HepG2 (cell line): ENCODE measurements at places on chromosomes 5 and 9.

DNA sequence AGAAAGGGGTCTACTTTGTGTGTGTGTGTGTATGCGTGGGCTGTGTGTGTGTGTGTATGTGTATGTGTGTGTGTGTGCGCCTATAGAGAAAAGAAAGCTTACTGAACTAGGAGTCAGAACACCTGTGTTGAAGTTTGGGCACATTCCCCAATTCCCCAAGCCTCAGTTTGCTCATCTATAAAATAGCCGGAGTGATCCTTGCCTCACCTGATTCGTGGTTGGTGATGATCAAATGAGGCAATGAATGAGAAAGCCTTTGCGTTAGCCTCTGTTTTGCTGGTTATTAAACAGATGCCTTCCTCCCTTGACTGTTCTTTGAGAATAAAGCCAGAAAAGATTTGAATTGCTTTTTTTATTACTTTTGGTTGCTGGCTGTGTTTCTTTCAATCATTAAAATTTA lies 20.6 kb downstream of the ABLIM3 start:
- DNase-seq, result no peak
- no peaks in the 10 kb centered on the region for H3K36me3 ChIP-seq
- peak overlapping the region; percentile 39 for H3K4me3 ChIP-seq
- no peaks in the 10 kb centered on the region for H3K27me3 ChIP-seq
- peaks cover 69% of the 10 kb centered on the region for H3K4me1 ChIP-seq
- peak overlapping the region; percentile 87 for H3K27ac ChIP-seq

DNA sequence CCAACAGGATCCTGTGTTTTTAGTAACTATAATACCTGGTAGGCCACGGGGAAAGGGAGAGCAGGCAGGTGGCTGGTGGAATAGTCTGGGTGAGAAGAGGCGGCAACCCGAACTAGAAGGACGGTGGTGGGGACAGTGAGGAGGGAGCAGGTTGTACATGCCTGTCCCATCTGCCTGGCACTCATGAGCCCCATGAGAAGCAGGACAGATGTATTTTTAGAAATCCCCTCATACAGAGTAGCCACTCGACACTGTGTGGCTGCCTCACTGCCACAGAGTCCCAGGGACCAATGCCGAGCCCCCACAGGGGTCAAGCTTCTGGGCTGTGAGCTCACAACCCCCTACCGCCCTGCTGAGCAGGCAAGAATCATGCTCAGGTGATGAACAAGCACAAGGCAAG lies 136.6 kb downstream of the SEC61B start:
- H3K27ac ChIP-seq, result no peak overlapping the region
- DNase-seq, result no peak
- no peak overlapping the region for H3K4me3 ChIP-seq
- H3K4me1 ChIP-seq, result 0 out of 2 replicates have a peak, but pooled peaks cover 4% of the 10 kb centered on the region
- no peaks in the 10 kb centered on the region for H3K27me3 ChIP-seq
- H3K36me3 ChIP-seq, result no peaks in the 10 kb centered on the region

DNA sequence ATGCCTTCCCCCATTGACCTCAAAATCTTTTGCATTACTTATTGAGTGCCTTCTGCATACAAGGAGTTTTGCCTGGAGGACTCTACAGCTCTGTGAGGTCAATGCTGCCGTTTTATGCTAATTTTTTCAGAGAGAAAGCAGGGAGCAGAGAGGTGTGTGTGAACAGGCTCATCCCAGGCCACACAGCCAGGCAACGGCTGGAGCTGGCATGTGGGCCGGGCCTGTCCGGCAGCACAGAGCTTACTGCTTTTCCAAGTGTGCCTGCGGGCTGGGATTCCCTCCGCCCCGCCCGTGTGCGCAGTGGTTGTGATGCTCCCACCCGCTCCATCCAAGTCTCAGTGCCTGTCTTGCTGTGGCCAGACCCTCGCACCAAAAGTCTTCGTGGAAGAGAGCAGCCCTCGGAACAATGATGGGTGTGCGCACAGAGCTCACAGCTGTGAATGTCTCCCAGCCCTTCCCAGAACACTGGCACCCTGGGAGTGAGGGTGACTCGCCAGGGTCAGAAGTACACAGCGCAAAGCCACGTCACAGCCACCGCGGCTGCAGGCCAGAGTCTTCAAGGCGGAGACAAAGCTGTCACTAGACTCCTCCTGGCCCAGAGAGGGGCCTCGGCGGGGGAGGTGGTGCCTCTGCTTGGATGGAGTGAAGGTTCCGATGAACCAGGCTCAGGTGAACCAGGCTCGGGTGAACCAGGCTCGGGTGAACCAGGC lies 82.8 kb downstream of the COL5A1 start:
- DNase-seq, result no peak
- H3K4me1 ChIP-seq, result no peaks in the 10 kb centered on the region
- peaks cover 44% of the 10 kb centered on the region for H3K27me3 ChIP-seq
- H3K27ac ChIP-seq, result no peak overlapping the region

GRCh38 chr9:115068031-115068430 lies 49.9 kb downstream of the TNC start:
- no peaks in the 10 kb centered on the region for H3K36me3 ChIP-seq
- DNase-seq, result no peak
- H3K4me1 ChIP-seq, result no peaks in the 10 kb centered on the region
- H3K27ac ChIP-seq, result no peak overlapping the region

DNA sequence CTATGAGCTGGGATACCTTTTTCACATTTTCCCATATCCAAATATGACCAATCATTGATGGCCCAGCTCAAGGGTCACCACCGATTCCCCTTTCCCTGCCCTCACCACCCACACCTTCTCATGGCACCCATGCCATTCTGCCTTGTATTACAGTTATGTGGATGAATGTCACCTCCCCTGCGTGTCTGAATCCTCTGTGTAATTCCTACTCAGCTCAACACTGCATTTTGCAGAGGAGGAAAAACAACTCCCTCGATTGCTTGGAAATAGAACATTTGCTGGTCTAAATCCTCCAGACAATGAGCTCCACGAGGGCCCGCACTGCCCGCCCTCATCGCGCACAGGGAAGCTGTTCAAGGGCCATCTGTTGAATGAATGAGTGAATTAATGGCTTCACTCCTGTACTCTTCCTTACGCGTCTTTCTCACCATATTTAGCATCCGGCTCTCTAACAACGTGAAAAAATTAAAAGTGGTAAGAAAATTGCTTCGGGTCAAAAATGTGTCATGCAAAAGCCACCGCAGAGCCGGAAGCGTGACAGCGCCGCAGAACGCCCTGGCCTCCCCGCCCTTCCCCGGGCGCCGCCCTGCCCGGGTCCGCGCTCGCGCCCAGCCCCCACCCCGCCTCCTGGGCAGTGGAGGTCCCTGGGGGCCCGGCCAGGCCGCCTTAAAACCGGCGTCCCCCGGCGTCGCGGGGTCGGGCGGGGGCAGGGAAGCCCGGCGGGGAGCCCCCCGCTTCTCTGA lies 704 bp downstream of the SUSD1 start:
- peak; percentile 44 for DNase-seq
- H3K4me1 ChIP-seq, result peaks cover 88% of the 10 kb centered on the region
- H3K27me3 ChIP-seq, result no peaks in the 10 kb centered on the region; the same call in 2 of the 3 replicates
- 0 out of 3 replicates have a peak, but pooled peaks cover 6% of the 10 kb centered on the region for H3K36me3 ChIP-seq
- H3K4me3 ChIP-seq, result peak overlapping the region; percentile 89
- H3K27ac ChIP-seq, result peak overlapping the region; percentile 72

- no peaks in the 10 kb centered on the region for H3K4me1 ChIP-seq
- H3K27ac ChIP-seq, result no peak overlapping the region
- H3K4me3 ChIP-seq, result no peak overlapping the region
- DNase-seq, result no peak
- no peaks in the 10 kb centered on the region for H3K27me3 ChIP-seq
- no peaks in the 10 kb centered on the region for H3K36me3 ChIP-seq
These were observed 410.9 kb upstream of the TRPC7 start for GRCh38 chr5:136776022-136776927.

GRCh38 chr9:69149321-69149807 lies 24.7 kb upstream of the TJP2 start:
- no peak for DNase-seq
- H3K27ac ChIP-seq, result no peak overlapping the region
- H3K4me3 ChIP-seq, result no peak overlapping the region

- H3K4me3 ChIP-seq, result no peak overlapping the region
- no peaks in the 10 kb centered on the region for H3K4me1 ChIP-seq
- H3K27ac ChIP-seq, result no peak overlapping the region
- no peaks in the 10 kb centered on the region for H3K27me3 ChIP-seq
- no peak for DNase-seq
- no peaks in the 10 kb centered on the region for H3K36me3 ChIP-seq
These were observed 331.1 kb downstream of the TMEM38B start for GRCh38 chr9:106025453-106025852.

- no peak overlapping the region for H3K4me3 ChIP-seq
- no peaks in the 10 kb centered on the region for H3K27me3 ChIP-seq
- peaks cover 20% of the 10 kb centered on the region for H3K4me1 ChIP-seq
- no peak overlapping the region for H3K27ac ChIP-seq
These were observed 100.9 kb downstream of the PIK3R1 start for GRCh38 chr5:68316469-68316868.

DNA sequence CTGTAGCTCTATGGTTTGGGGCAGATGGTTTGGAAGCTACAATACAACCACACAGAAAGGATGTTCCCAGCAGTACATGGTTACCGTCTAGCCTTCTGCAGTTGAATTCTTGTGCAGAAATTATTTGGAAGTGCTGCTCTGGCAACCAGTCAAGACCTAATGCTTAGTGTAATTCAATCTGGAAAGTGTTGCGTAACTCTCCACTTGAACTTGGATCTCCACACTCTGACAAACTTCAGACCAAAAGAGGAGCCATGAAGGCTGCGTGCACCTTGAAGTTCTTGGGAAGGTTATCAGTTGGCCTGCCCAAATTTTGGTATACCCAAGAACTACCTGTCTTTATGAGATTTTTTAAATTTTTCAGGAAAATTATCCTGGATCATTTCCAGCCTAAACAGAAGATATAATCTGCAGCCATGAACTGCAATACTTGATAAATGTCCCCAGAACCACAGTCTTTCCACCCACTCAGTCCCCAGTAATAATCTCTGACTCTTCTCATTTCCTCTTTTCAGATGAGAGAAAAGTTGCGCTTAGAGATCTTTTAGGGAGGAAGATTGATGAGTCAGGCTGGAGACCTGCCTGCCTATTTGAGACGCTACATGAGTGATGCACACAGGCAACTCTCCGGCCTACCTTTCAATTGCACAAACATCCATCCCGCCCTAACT lies 159.9 kb downstream of the FANCC start:
- no peaks in the 10 kb centered on the region for H3K36me3 ChIP-seq
- H3K27me3 ChIP-seq, result no peaks in the 10 kb centered on the region
- H3K4me3 ChIP-seq, result no peak overlapping the region
- H3K27ac ChIP-seq, result no peak overlapping the region

- no peak overlapping the region for H3K27ac ChIP-seq
- DNase-seq, result no peak
- H3K27me3 ChIP-seq, result no peaks in the 10 kb centered on the region
- no peaks in the 10 kb centered on the region for H3K36me3 ChIP-seq
- H3K4me3 ChIP-seq, result no peak overlapping the region
- no peaks in the 10 kb centered on the region for H3K4me1 ChIP-seq
These were observed 201.7 kb downstream of the SGCD start for GRCh38 chr5:156528673-156529072.

DNA sequence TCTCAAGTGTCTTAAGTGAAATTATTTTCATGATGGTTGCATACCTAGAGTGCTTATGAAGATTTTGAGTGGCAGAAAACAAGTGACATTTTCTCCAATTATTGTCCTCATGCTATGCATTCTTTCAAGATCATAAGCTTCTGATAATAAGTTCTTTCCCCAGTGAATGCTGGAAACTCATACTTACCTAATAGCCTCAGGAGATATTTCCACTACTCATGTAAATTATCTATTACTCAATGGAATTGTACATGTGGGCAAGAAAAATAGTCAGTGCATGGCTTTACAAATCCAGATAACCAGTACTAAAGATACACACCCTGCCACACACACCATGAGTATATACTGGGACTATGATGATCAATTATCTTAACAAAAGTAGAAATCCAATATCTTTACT lies 1219.4 kb upstream of the C9orf72 start:
- no peaks in the 10 kb centered on the region for H3K36me3 ChIP-seq
- no peak overlapping the region for H3K27ac ChIP-seq
- H3K4me1 ChIP-seq, result no peaks in the 10 kb centered on the region
- DNase-seq, result no peak
- no peak overlapping the region for H3K4me3 ChIP-seq
